Renal cortex interstitium (tissue), 15 donors: ENCODE measurements at places on chromosomes 5 and 9.

- DNase-seq, result no peak
Observed at GRCh38 chr9:69768101-69768500, 8.3 kb upstream of the PTAR1 start.

DNA sequence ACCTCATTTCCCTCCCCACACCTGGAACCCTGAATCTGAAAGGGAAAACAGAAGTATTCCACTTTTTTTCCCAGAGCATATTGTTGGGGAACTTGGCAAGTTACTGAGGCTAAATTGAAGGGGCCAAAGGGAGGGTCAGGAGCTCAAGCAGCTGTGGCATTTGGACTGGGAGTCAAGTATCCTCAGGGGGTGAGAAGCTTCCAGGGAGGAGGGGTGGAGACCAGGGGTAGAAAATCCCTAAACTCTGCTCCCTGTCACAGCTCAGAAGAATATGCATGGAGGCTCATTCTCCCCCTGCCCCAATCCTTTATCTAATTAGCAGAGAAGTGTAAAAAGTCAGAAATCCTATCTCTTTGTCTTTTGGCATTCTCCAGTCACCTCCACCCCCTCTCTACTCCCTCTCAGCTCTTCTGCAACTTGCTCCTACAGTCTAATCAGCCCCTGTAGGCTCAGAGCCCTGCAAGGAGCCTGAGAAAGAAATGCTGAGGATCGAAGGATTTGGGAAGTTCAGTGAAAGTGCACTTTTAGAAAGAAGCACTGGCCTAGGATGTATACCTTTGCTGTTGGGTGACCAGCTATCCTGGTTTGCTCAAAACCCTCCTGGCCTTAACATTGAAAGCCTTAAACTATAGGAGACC lies 5.7 kb upstream of the WNT8A start:
- DNase-seq, result no peak

DNA sequence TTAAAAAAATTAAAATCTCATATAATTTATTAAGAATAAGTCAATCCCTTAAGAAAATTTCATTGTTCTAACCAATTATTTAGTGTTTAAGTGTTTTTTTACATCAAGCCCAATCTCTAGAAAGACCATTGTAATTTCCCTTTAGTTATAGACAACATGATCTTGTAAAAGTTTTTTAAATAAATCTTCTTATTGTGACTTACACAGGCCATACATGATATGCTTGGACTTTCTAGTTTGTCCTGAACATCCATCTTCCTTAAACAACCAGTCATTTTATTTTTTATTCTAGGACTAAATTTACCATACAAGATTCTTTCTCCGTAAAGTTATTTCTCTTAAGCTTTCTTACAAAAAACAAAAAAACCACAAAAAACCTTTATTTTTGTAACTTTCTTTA lies 126.5 kb upstream of the MAST4 start:
- DNase-seq, result no peak

- DNase-seq, result no peak
Observed at GRCh38 chr9:124708074-124708473, 63.0 kb downstream of the NR6A1 start.

DNA sequence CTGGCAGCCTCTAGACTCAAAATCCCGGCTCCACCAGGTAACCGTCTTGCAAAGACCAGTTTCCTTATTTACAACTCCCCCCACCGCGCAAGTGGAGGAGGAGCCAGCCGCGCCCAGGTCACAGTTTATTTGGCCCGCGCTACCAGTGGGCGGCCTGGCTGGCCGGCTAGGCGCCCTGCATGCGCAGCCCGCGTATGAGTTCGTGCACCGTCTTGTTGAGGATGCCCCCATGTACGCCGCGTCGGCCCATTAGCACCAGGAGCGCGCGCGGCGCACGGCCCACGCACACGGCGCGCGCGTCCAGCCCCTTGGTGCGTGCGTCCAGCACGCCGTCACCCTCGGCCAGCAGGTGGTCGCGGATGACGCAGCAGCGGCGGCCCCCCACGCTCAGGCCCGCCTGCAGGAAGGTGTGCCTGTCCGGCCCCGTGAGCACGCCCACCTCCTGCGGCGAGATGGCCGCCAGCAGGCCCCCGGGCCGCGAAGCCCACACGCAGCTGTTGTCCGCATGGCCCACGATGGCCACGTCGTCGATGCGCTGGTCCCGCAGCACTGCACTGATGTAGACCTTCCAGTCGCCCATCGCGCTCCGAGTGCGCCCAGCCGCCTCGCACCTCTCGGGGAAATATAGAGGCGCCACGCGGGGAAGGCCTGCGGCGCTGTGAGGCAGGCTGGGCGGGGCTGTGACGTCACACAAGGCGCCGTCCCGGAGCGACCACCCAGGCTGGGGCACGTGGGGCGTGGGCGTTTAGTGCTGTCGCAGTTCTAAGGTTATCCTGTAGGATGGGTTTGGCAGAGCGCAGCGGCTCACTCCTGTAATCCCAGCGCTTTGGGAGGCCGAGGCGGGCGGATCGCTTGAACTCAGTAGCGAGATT lies at the start of gene PFN3:
PFN3 (minus strand) TSS at position 665 of the 872 bp plus-strand sequence; CDS start at position 580, 85 bp downstream.
- DNase-seq, result no peak

DNA sequence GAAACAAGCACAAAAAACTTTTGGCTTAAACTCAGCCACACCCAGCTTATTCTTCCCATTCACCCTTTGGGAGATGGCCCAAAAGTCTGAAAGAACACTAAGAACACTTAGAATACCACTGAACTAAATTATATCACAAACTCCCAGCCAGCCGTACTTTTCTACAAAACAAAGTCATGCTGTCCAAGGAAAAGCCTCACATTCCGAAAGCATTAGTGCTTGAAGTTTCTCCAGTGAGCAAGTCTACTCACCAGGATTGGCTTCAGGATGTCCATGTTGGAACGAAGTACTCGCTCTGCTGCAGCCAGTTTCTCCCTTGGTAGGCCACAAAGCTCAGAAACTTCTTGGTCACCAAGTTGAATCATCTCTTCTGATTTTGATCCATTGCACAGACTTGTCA lies 69.7 kb downstream of the ABCA1 start:
- no peak for DNase-seq

DNA sequence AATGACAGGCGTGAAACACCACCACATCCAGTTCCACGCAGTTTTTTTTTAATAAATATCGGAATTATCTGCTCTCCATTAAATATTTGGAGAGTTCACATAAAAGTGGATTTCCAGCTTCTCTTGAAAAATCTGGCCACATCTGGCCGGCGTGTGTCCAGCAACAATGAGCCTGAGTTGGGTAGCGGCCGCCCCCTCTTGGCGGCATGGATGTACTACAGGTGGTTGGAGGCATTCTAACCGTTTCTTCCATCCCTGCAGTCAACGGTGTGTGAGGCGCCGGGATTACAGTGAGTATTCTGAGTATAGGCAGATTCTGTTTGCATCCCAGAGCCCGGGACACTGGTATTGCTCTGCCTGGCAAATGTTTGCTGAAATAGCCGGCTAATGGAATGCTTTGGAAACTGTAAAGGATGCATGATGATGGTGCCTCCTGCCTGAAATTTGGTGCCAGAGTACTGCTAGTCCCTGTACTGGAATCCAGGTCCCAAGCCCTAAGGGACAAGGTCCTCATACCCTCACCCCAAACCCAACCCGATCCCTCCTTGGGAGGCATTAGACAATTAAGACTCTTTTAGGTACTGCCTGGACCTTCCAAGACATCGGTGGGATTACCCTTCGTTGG lies 13.6 kb upstream of the GM2A start:
- DNase-seq, result no peak

DNA sequence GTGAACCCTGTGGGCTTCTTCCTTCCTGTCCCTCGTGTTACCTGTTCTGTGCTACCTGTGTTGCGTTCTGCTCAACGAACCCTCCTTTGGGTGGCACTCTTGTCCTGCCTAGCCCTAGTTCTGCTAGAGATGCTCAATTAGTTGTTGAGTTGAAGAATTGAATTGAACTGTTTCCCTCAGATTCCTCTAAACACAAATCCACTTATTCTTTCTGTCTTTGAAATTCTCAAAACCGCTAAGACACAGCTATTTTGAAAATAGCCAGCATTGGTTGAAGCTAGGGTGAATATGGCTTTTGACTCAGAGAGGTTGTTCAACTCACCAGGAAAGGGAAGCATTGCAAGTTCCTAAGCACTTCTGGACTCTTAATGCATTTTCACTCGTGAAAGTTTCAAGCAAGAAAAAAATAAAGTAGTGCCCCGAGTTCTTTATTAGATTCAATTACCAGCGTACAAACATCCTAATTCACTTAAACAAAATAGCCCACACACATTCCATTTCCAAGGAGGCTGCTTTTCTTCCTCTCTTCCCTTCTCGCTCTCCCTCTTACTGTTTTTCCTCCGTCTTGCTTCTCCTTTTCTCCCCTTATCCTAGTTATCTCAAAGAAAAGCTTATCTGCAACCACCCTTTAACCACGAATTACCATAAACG lies 642 bp upstream of the ITGA1 start:
- no peak for DNase-seq

DNA sequence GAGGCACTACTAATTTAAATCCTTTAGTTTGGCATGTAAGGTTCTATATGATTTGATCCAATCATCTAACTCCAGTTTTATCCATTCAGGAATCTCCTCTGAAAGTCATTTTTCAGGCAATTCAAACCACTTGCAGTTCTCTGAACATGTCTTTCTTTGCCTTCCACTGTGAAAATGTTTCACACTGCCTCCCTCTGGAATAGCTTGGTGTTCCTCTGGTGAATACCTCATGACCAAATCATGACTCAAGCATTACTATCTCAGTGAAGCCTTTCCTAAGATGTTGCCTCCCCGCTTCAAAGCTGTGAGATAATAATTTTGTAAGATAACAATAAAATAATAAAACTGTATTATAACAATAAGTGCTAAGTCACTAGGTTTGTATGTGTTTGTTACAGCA lies 981.1 kb downstream of the DTWD2 start:
- DNase-seq, result no peak

DNA sequence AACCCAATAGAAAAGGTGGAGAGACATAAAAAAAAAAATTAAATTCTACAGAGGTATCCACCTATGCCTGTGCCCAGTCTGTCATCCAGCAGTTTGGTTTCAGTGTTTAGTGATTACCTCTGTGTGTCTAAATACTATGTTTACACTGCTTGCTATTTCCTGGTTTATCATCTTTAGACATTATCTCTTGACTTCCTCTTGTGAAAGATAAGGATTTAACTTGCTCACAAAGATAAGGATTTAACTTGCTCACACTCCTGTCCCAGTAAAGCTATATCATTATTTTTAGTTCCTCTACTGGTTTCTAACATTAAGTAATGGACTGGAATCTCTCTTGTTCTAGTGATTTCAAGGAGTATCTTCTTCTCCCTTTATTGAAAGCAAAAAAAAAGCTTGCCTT lies 53.9 kb upstream of the ZFR start:
- no peak for DNase-seq

- no peak for DNase-seq
Observed at GRCh38 chr5:170907758-170908157, 45.9 kb downstream of the RANBP17 start.

DNA sequence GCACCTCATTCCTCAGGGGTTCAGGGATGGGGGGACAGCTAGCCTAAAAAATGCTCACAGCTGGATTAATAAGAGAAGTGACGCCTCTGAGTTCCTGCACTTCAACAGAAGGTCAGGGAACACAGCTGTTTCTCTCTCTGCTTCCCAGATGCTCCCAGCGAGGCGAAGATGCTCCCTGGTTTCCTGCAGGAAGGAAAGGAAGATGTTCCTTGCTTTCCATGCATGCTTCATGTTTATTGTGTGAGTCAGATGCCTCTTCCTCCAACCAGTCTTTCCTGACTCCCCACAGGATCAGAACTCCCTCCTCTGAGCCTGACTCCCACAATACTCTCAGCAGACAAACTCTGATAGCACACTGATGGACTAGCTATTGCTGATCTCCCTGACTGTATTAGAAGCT lies 71.9 kb downstream of the MFAP3 start:
- no peak for DNase-seq

GRCh38 chr9:129995409-129996160 lies 47.4 kb downstream of the FNBP1 start:
- DNase-seq, result no peak

DNA sequence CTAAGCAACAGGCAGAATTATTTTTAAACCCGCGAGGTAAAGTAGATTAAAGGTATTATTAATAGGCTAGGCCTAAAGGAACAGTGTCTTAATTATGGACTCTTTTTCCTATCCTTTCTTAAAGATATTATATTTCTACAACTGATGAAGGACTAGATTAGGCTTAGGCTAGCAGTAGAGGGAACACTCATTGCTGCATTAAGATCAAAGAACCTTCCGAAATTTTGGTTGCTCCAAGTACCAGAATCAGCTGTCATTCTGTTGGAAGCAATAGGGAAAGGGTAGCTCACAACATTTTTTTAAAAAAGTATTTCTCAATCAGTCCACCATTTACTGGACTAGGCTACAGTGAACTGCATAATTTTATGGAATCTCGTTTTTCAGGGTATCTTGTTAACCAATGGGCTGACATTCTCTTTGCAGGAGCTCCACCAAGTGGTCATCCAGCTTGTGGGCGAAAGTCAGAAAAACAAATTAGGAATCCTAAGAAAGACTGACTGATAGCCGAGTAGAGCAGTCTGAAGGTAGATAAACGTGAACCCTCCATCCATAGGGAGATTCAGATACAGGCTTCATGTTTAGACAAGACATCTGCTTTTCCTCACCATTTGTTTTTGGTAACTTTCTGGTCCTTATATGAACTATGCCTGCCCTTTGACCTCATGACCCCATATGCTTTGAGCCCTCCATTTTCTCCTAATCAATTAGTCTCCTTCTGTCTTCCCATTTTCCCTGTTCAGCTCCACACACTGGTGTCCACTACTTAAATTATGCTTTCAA lies 103.6 kb upstream of the CHD1 start:
- DNase-seq, result no peak

GRCh38 chr5:77418162-77418561 lies 74.0 kb downstream of the WDR41 start:
- no peak for DNase-seq

DNA sequence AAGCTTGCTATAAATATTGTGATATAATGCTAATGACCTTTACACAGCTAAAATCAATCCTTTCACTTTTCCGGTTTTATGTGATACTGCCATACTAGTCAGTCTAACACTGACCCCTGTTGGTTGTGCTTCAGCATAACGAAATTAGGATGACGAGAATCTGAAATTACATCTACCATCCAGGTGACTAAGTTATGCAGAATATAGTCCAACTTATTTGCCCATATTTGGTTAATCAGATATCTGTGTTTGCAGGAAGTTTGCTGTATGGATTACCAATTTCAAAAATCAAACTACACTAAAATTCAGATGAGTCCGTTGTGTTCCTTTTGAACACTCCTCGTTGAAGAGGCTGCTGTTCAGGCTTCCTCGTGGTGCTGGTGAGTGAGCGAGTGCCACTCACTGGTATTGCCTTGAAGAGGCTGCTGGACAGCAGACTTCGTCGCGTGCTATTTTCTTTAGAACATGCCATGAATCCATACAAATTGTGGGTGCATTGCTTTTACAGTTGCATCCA lies 32.5 kb downstream of the TENT4A start:
- no peak for DNase-seq

GRCh38 chr5:141641634-141642267 lies 5.0 kb downstream of the RELL2 start:
- DNase-seq, result no peak

- no peak for DNase-seq
Observed at GRCh38 chr5:93782978-93783377, 41.6 kb upstream of the POU5F2 start.

- no peak for DNase-seq
Observed at GRCh38 chr9:72858089-72858912, 94.6 kb downstream of the ALDH1A1 start.
